ENCODE measurements at places on chromosomes 11 and 22.

DNA sequence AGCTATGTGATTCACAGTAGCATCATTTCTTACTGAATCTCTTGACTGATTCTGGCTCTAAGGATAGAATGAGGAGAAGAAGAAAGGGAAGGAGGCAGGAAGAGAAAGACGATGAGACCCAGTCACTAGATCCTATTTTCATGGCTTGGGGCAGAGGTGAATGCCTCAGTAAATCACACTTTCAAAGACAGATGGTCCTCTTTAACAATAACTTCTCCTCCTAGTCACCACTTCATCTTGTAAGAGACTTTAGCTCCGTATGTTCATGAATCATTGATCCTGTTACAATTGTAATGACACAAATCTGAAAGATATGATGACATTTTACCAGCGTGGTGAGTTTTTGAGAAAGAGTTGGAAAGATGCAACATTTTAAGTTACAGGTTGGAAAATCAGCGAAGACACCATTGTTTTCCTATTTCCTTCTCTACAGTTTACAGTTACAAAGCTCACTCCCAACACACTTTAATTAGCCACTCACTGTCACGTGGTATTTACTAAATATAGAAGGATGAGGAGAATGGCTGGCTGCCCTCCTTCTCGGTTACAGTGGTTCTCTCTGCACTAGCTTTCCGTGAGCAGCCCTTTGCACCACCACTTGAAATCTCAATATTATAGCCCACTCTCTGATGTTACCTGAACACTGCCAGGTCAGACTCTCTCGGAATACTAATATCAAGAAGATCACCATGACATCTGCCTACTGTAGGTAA, 205.8 kb downstream of the CADM1 start:
- DNase-seq: no peak

DNA sequence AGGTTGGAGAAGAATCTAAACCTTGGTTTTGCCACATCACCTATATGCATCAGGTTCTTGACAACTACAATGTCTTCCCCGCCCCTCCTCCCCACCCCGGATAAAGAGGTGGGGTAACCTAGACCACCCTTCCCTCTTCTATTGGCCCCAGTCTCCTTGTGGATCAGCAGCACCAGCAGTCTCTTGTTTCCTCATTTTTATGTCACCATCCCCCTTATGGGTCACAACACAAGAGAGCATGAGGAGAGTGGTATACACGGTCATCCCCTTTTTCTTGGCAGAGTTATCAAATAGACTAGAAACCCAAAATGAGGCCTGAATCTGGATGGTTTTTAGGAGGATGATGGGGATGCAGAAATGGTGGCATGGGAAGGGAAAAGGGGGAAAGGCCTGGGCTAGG, 1.2 kb downstream of the MS4A4E start:
- no peak for DNase-seq

GRCh38 chr11:76115555-76115954, 90.7 kb downstream of the WNT11 start:
- DNase-seq: no peak

DNA sequence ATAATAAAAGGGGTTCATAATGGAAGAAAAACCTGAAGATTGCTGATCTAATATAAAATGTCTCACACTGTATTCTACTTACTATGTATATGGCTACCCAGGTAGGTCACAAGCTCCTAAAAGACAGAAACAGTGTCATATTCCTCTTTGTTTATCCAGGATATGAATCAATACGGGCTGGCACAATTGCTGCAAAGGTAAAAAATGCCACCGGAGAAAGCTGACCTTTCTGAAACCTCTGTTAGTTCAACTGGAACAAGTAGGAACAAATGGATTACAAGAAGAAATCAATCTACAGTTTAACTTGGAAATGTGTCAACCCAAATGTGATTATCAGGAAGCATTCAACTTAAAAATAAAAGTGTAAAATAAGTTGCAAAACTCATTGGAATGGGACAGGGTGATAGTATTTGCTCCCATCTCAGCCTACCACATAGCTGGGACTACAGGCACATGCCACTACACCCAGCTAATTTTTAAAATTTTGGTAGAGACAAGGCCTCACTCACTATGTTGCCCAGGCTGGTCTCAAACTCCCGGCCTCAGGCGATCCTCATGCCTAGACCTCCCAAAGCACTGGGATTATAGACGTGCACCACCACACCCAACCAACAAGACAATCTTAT, 27.6 kb downstream of the SLC35F2 start:
- no peak for DNase-seq

GRCh38 chr11:13102513-13102840, 93.4 kb downstream of the RASSF10 start:
- DNase-seq: no peak

DNA sequence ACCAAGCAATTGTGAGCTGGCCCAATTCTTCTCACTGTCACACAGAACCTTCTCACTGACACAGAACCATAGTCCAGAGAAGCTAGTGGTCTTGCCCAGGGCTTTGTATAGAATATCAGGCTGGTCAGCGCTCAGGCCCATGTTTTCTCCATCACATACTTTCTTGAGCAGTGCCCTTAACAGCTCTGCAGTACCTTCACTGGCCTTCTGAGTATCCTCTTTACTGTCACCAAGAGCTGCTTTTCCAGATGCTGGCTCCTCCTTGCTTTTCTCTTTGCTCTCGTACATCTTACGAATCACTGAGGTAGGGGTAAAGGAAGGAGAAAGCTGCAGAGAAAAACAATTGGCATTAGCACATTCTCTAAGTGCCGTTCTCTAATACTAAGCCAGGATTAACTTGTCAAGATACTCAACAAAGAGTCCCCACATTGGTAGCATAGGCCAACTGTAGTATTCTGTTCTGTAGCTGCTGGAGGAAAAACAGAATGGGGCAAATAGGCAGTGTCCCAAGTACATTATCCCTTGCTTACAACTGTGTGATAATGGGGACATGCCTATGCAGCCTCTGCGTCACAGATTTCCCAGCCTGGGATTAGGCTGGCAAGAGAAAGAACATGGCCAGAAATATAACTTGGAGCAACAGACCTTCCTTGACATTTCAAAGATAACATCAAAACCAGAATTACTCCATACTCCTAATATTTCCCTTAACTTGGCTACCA, 43.5 kb downstream of the DRG1 start:
- no peak for DNase-seq

DNA sequence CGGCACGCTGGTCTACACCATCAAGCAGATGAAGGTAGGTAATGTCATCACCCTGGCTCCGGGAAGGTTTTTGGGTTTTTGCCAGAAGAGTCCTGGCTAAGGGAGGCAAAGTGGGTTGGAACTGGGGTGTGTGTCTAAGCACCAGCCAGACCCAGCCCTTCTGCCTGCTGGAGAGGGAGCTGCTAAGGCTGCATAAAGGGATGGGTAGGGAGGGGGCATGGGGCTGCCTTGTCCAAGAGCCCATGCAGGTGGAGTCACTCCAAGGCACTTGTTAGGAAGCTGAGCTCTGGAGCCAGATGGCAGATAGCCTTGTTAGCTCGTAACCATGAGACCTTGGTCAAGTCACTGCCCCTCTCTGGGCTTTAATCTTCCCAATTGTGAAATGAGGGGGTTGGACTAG, 48.0 kb downstream of the TIMP3 start:
- no peak for DNase-seq

DNA sequence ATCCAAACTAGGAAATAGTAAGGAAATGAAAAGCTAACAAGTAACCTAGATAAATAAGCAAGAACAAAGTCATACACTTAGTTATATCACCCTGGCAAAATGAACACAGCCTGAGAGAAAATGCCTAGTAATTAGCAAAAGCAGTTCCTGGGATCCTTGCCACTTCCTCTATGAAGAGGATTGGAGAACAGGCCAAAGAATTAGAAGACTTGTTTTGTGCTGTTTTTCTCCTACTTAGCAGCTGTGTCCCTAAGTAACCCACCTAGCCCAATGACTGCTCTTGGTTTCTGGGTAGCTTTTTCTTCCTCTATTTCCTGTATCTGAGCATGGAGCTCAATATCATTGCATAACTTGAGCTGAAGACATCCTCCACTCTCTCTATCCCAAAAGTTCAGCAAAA, 713.9 kb downstream of the ETS1 start:
- peak; percentile 8 for DNase-seq

DNA sequence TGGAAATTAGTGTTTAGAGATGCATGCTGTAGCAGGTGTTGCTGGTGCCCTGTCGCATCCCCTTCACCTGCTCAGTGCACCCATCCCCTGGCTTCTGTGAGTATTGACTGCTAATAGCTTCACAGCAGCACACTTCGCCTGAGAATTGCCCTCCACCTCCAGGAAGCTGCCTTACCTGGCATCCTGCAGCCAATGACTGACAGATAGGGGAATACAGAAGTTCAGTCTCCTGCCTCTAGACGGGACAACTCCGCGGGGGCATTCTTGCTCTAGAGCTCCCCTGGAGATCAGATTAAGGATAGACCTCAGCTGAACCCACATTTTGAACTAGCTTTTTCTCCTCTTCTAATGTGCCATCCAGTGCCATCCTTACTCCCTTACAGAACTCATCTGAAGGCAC, 9.3 kb upstream of the CD3E start:
- no peak for DNase-seq

Data from hippocampal formation (tissue), 2 donors.